Spleen (tissue), 13 donors: ENCODE measurements at places on chromosomes 4 and X. TPM values are rescaled to one million over a fixed set of nuclear protein-coding genes. Genes with fewer than 3 reads are reported as not detected.

- H3K36me3 ChIP-seq: no peaks in the 10 kb centered on the region
- no peak overlapping the region for H3K27ac ChIP-seq
- H3K4me3 ChIP-seq: no peak overlapping the region
- DNase-seq: no peak
- no peaks in the 10 kb centered on the region for H3K4me1 ChIP-seq
- no peaks in the 10 kb centered on the region for H3K27me3 ChIP-seq
Observed at GRCh38 chrX:38959736-38960135, 158.5 kb downstream of the MID1IP1 start.

DNA sequence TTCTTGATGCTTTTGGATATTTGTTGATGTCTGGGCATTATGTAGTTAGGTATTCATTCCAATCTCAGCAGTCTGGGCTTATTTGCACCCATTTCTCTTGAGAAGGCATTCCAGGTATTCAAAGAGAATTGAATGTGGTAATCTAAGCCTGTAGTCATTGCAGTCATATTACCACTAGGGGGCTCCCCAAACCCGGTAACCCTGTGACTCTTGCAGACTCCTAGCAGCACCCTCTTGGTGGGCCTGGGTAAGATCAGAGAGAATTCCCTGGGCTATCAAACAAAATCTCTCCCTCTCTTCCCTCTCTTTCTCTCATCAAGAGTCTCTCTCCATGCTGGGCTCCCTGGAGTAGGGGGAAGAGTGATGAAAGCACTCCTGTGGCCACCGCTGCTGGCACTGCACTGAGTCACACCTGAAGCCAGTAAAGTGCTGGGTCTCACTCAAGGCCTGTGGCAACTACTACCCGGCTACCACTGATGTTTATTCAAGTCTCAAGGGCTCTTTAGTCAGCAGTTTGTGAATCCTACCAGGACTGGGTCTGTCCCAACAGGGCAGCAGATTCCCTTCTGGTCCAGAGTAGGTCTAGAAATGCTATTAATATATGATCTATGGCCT is 187.7 kb upstream of the NUDT10 start:
- no peak overlapping the region for H3K27ac ChIP-seq
- no peak for DNase-seq
- no peaks in the 10 kb centered on the region for H3K36me3 ChIP-seq
- no peak overlapping the region for H3K4me3 ChIP-seq
- H3K27me3 ChIP-seq: no peaks in the 10 kb centered on the region

- no peak overlapping the region for H3K27ac ChIP-seq
- H3K27me3 ChIP-seq: peaks cover 32% of the 10 kb centered on the region
- H3K4me1 ChIP-seq: peaks cover 11% of the 10 kb centered on the region
- DNase-seq: no peak
- no peaks in the 10 kb centered on the region for H3K36me3 ChIP-seq
- no peak overlapping the region for H3K4me3 ChIP-seq
Observed at GRCh38 chrX:8728932-8729535, 2.9 kb downstream of the ANOS1 start.

DNA sequence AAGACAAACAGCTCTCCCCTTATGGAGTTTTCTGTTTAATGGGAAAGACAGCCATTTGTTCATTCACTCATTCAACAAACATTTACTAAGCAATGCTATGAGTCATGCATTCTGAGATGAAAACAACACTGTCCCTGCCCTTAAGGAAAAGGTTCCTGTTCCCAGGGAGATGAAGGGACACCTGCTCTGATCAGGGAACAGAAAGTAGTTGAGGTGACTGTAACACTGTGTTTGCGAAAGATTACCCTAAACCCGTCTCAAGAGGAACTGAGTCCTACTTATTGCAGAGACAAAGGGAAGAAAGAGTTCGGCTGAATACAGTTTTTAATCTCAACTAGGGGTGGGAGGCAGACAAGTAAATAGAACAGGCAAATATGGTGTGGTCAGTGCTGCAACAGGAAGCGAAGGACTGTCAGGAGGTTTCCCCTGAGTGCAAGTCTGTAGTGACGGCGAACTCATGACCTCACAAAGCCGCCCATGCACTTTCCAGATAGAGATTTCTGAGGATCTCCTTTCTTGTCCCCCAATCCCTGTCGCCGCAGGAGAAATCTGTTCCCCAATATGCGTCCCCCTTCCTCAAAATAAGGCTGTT is 712 bp downstream of the STX18 start:
- no peak for DNase-seq
- no peaks in the 10 kb centered on the region for H3K36me3 ChIP-seq
- H3K4me3 ChIP-seq: peak overlapping the region; percentile 86

DNA sequence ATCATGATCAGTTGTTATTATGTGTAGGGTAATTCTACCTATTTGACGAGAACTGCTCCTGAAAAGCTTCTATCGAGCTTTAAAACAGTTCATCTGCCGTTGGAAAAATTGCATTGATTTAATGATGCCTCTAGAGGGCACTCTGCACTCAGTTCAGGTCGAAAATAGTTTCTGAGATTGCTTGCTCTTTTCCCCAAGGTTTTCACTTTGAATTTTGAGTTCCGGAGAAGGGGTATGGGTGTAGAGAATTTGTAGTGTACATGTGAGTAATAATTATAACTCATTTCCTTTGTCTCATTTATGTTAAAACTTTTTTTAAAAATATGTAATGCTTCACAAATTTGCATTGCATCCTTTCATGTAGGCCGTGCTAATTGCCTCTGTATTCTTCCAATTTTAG is 28.4 kb upstream of the TNIP3 start:
- no peaks in the 10 kb centered on the region for H3K27me3 ChIP-seq
- no peak overlapping the region for H3K27ac ChIP-seq
- DNase-seq: no peak
- no peak overlapping the region for H3K4me3 ChIP-seq
- H3K4me1 ChIP-seq: peaks cover 5% of the 10 kb centered on the region
- no peaks in the 10 kb centered on the region for H3K36me3 ChIP-seq

DNA sequence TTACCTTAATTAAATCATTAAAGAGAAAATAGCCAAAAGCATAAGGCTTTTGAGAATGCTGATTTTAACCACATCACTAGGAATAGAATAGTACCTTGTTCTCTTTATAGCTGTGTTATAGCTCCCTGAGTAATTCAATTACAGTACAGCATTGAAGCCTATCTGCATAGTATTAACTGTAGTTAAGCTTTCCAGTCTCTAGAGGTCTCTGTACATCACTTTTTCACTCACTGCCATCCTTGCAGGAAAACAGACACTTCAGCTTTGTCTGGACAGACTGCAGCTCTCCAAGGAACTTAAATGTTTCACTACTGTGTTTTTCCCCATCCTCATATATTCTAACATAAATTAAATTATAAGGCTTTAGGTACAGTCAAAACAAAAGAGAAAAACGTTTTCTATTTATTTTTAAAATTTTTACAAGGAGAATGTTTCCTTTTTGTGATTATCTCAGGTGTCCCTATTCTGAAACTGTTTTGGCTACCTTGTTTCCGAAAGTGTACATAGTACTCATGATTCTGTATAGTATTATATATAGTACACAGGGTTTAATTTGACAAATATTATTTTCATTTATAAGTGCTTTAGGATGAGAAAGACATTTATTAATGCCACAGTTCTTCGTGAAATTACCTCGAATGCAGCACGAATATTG is 407.9 kb downstream of the PCDH18 start:
- no peaks in the 10 kb centered on the region for H3K36me3 ChIP-seq
- no peak overlapping the region for H3K4me3 ChIP-seq
- no peaks in the 10 kb centered on the region for H3K27me3 ChIP-seq
- no peak for DNase-seq
- no peaks in the 10 kb centered on the region for H3K4me1 ChIP-seq

DNA sequence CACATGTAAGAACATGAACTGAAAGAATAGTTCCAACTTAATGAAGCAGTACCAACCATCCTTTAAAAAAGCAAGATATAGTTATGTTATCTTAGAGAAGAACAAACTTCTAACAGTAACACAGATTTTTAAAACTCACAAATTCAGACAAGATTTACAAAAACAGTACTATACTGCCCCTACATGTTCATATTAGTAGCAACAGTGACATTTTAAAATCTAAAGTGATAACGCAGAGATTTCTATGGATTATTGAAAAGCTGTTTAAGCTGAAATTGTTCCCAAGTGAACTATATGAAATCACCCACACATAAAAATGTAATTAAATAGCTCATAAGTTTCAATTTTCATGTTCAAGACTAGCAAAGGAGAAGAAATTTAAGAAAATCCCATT is 166.0 kb downstream of the FBXW7 start:
- no peak for DNase-seq
- no peaks in the 10 kb centered on the region for H3K27me3 ChIP-seq
- no peaks in the 10 kb centered on the region for H3K4me1 ChIP-seq
- no peaks in the 10 kb centered on the region for H3K36me3 ChIP-seq
- H3K27ac ChIP-seq: no peak overlapping the region

Gene FHIP1A
- polyA plus RNA-seq: 0.22 TPM

DNA sequence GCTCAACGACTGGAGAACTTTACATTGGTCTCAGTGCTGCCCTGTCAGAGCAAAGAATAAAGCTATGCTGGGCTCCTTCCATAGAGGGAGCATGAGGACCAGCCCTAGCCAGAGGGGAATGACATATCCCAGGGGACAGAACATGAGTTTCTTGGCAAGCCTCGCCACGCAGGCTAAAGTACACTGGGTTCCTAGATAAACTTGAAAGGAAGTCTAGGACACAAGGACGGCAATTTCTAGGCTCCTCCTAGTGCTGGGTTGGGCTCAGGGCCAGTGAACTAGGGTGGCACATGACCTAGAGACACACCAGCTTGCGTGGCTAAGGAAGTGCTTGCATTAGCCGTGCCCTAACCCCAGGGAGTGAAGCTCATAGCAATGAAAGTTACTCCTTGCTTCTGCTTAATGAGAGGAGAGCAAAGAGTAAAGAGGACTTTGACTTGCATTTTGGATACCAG is 141.0 kb downstream of the MAB21L2 start:
- H3K4me1 ChIP-seq: no peaks in the 10 kb centered on the region
- no peak overlapping the region for H3K4me3 ChIP-seq
- no peak for DNase-seq

Gene MAGED1
- polyA plus RNA-seq: 18.8 TPM
